Stimulated activated CD8-positive, alpha-beta memory T cell treated with anti-CD3 and anti-CD28 coated beads, Interleukin-2, amount 100 ng/mL, for 48 hours (primary cell): ENCODE measurements at places on chromosomes 13 and 19.

DNA sequence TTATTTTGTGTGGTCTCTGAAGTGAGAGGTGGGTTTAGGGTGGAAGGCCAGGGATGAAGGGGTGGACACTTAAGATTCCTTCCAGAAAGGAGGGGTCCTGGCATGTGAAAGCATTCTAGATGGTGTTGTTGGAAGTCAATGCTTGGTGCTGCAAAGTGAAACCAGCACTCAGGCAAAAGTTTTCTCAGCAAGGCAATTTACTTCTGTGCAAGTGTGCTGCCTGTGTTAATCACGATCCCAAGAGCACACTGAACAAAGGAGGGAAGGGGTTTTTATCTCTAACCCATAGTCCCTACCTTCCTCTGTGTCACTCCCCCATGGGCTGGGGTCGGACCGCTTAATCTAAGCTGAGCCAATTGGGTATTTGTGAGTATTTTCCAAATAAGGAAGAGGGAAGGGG is 1.3 kb downstream of the ZNF134 start:
- DNase-seq, result no peak

- peak; percentile 62 for DNase-seq
These were observed 1.8 kb upstream of the APOE start for GRCh38 chr19:44903602-44904425.

- no peak for DNase-seq
These were observed 2.5 kb downstream of the LYL1 start for GRCh38 chr19:13100031-13100588.

GRCh38 chr13:37192956-37193355 is 87.5 kb upstream of the CSNK1A1L start:
- DNase-seq, result no peak

- no peak for DNase-seq
These were observed 239.7 kb downstream of the MTUS2 start for GRCh38 chr13:29059800-29060199.

- DNase-seq, result no peak
These were observed 16.8 kb upstream of the LENG8 start for GRCh38 chr19:54432144-54432738.

GRCh38 chr13:101499406-101499805 is 46.9 kb downstream of the ITGBL1 start:
- no peak for DNase-seq

DNA sequence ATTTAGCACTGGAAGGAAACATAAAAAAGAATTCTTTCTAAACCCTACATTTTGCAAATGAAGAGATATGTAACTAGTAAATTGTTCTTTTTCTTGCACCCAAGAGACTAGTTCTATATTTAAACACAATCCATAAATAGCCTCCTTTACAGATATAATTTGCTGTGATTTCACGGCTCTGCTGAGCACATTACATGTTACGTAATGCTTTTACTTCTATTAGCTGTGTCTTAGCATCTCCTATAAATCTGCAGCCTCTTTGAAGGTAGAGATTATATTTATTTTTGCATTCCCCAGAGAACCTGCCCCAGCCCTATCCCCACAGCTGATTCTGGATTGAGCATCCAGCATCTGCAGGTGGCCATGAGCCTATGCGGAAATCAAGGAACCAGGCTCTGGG is 32.2 kb downstream of the LACC1 start:
- no peak for DNase-seq

- no peak for DNase-seq
These were observed 90.7 kb upstream of the FNDC3A start for GRCh38 chr13:48885027-48885395.

DNA sequence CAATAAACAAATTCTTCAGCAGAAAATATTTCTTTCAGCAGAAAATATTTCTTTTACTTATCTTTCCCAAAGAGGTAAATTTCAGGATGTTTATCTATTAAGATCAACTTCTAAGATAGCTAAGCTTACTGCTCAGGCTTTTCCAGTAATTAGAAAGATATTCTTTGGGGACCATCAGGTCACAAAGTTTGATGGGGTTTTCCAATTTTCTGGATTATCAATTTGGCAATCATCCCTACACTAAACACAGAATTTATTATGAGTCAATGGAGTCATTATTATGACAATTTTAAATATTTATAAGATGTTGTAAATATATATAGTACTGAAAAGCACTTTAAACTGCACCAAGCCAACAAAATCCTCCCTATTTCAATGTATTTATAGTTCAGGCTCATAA is 137.6 kb downstream of the AKAP11 start:
- no peak for DNase-seq

- DNase-seq, result no peak
These were observed 1.4 kb downstream of the NPAS1 start for GRCh38 chr19:47020992-47021496.
